ENCODE measurements at places on chromosomes 1 and 21.

DNA sequence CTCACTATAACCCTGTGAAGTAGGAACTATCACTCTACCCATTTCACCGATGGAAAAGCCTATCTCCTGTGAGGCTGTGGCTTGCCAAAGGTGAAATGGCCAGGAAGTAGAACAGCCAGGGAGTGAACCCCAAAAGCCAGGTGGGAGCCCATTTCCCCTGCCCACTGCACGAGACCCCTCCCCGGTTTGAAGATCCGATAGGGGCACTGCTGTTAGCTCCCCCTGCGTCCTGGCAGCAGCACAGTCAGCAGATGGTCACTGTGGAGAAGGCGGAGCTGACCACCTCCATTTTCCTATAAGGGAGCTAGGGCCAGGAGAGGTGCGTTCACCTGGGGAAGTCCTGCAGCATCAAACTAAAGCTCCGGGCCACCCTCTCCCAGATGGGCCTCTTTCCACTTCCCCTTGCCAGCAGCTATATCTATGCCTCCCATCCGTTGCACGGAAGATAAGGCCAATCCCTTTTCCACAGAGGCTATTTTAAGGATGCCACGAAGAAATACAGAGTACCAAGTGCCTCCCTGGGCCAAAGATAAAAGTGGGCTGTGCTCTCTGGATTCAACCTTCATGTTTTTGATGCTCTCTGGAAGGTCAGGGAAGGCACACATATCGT is 7.8 kb downstream of the ERG start:
- no peak for DNase-seq

- DNase-seq = no peak
Measured at GRCh38 chr1:6125366-6125765, 54.8 kb downstream of the CHD5 start.

DNA sequence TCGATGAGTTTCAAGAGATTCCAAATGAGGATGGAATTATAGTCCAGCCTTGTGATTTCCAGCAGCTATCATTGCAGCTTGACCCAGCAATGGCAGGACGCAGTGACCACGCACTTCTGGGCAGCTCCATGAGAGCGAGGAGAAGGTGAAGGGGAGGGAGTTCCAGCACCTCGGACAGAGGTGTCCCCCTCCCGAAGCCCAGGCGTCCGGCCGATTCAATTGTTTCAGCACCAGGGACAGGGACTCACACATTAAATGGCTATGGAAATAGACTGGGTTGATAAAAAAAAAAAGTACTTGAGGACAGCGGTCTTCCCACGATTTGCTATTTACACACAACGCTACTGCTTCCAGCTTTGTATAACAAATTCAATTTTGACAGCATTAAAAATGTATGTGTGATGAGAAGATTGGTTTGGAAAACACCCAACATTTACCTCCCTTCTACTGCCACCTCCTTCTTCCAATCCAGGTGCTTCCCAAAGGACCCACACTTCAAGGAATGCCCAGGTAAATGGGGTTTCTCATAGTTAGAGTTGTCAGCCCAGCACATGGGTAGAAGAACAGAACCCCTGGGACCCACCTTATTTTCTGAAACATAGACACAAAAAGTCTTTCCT is 71.8 kb downstream of the DISP3 start:
- DNase-seq = no peak

DNA sequence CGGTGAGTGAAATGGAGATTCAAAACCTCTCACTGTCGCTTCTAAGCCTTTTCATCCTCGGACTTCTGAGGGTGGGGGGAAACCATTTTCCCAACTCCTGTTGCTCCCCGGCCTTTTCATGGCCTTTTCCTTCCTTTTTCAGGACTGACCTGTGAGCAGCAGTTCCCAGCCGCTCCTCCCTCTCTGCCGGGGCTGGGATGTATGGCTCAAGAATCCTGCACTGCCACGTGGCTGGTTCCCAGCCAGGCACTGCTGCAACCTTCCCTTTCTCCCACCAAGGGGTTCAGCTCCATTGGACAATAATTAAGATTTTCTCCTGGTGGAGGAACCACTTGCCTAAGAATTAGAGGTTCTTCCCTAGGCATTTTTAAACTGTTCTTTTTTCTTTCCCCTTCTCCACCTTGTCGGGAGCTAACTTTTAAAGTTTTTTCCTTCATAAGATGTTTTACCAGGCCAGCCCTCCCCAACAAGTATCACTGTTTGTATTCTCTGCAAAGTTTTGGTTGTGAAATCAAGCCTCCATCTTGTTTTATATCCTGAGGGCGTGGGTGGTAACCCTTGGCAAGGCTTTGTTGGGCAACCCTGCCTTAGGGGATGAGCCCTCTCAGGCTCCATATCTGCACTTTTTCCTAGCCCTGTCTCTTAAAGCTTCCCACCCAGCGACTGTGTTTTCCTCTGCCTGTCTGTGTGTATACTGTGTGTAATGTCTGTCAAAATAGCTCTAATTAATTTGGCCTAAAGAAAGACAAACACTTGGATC is 1166.6 kb upstream of the ADGRL2 start:
- DNase-seq = no peak

- DNase-seq = no peak
Measured at GRCh38 chr1:153919876-153920852, 2.6 kb downstream of the GATAD2B start.

GRCh38 chr1:109273570-109274288 is 9.2 kb downstream of the PSRC1 start:
- no peak for DNase-seq

DNA sequence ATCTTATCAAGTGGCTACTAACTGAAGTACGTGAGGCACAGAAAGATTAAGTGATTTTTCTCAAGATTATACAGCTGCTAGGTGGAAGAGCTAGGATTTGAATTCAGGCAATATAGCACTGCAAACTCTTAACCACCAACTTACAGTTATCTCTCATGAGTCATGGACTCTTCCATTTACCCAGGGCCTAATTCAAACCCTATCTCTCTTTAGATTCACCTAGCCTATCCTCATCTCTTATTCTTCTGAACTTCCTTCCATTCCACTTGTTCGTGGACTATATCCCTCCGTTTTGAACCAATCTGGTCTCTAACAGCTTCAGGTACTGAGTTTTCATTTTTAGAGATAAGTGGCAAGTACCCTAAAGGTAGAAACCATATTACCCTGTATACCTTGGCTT is 92.8 kb upstream of the DMRTA2 start:
- DNase-seq = no peak

DNA sequence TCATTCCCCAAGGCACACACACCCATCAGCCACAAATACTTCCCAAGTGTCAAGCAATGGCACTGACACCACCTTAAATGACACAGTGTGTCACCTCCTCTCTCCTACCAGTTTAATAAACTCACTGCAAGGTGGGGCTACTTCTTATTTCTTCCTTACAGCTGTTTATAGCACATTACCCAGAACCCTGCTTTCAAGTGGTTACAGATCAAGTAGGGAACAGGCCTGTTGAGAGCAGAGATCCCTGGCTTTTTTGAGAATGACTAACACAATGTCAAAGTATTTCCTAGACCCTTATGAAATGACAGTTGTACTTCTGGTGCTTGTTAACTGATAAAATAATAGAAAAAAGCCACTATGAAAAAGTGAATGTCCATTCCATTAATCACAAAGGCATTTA is 19.8 kb downstream of the ZBTB17 start:
- DNase-seq = no peak

DNA sequence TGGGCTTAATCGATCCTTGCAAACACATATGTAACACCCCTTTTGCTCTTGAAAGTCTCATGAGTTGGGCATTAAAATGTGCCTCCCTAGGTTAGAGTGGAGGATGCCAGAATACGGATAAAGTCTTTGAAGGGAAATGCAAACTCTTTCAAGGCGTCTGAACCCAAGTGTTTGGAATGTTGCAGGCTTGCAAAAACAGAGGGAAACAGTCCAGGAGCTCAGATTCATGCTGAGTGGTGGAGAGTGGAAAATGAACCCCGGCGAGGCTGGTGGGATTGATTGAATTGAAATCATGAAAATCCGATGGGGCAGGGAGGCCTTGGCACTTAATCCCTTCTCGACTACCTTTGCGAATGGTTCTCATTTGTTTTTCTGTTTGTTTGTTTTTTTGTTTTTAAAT is 175.5 kb downstream of the PGBD5 start:
- no peak for DNase-seq

- no peak for DNase-seq
Measured at GRCh38 chr1:202968895-202969295, 1.8 kb upstream of the CYB5R1 start.

DNA sequence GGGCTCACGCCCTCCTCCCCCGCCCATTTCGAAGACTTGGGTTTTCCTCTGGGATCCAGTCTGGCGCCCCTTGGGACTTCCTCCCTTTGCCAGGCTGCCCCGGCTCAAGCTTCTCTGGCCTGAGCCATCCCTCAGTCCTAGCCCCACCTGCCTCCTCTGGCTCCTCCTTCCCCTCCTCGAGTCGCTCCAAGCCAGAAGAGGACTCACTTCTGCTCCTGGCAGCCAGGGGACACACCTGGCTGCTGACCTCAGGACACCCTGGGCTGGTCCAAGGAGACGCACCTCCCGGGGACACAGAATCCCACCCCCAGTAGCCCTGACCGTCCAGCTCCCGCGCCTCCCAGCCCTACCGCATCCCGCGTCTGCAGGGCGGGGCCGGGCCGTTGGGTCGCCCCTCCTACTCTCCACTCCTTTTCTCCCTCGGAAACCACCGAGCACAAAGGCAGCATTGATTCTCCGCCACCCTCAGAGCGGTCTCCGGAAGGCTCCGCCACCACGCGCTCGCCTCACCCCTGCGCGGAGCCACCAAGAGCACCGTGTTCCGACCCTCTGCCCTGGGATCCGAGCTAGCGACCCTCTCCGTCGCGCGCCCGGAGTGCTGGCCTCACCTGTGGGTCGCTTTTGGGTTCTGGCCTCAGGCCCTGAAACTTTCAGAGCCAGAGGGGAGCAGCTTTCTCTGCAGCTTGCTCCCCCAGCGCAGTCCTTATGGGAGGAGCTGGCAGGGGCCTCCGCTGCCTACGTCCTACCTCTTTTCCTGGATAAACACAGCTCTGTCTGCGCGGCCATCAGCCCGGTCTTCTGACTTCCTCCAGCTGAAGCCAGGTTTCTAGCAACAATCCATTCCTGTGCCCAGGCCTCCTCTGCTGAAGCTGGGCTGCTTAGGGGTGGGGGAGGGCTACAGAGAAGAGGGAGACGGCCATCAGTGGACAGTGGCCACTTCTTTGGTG is at the start of gene C2CD4D:
Gene C2CD4D, minus strand, starts transcription at position 364 of the 947 bp plus-strand sequence. CDS start 831 bp downstream, outside the sequence.
- DNase-seq = peak; percentile 57

DNA sequence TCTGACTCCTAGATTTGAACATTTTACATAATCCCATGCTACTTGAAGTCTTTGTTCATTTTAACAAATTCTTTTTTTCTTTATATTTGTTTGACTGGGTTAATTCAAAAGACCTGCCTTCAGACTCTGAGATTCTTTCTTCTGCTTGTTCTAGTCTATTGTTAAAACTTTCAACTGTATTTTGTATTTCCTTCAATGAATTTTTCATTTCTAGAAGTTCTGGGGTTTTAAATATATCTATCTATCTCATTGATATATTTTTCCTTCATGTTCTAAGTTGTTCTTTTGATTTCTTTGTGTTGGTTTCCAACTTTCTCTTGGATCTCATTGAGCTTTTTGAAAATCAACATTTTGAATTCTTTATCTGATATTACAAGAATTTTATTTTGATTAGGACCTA is 64.3 kb downstream of the HMCN1 start:
- no peak for DNase-seq

GRCh38 chr1:229537894-229538293 is 20.6 kb downstream of the ABCB10 start:
- DNase-seq = no peak

GRCh38 chr1:39268112-39268581 is 63.7 kb downstream of the MACF1 start:
- no peak for DNase-seq

All from stimulated activated CD4-positive, alpha-beta T cell treated with anti-CD3 and anti-CD28 coated beads, Interleukin-1b, Interleukin-23, amount 100 ng/mL, for 24 hours (primary cell).